ENCODE measurements at places on chromosomes 4 and X. TPM values are rescaled to one million over a fixed set of nuclear protein-coding genes. Genes with fewer than 3 reads are reported as not detected.

- peak; percentile 35 for DNase-seq
These were observed 126.7 kb downstream of the RBM47 start for GRCh38 chr4:40502934-40503333.

GRCh38 chrX:71301195-71301924 lies at the start of gene ITGB1BP2:
TSS of gene ITGB1BP2 (plus strand) at chrX:71301750. CDS start at chrX:71301807, 57 bp downstream.
- DNase-seq, result no peak

DNA sequence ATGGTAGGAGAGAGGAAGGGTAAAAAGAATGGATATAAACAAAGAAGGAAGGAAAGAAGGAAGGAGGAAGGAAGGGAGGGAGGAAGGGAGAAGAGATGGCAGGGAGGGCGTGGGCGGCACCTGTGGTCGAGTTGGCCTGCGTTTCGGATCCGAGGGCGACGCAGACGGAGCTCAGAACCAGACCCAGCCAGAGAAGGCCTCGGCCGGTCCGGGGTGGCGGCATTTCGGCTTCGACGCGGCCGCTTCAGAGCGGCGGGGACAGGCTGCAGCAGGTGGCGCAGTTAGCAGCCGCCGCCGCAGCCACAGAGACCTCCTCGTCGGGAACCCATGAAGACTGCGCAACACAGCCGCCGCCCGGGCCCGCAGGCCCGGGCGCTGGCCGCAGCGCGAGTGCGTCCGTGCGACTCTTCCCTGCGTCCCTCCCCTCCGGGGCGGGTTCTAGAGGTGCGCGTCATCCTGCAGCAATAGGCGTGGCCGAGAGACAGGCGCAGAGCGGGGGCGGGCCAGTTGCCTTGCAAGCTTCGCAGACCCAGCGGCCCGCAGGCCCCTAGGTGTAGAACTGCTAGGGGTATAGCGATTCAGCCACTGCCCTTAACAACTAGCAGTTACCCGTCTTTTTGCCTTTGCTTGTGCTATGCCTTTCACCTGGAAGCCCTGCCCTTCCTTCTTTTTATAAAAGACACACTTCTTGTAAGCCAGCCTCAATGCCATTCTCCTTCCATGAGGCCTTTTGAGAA lies at the start of gene IDS:
IDS (minus strand) TSS at position 392 of the 737 bp plus-strand sequence; CDS start at position 223, 169 bp downstream.
- DNase-seq, result peak; percentile 83

Gene CSAG3
- total RNA-seq, result 2.3 TPM

Gene MORC4
- total RNA-seq, result 14.4 TPM

All from HT1080 (cell line).